ENCODE measurements at places on chromosomes 11 and 22.
A peak's percentile ranks its signal among the peaks of the same experiment; 100 is the strongest.

GRCh38 chr11:4704790-4705334, 278 bp downstream of the MMP26 start:
- DNase-seq: peak; percentile 56

GRCh38 chr11:105092256-105093239, 47.0 kb downstream of the CARD18 start:
- no peak for DNase-seq

DNA sequence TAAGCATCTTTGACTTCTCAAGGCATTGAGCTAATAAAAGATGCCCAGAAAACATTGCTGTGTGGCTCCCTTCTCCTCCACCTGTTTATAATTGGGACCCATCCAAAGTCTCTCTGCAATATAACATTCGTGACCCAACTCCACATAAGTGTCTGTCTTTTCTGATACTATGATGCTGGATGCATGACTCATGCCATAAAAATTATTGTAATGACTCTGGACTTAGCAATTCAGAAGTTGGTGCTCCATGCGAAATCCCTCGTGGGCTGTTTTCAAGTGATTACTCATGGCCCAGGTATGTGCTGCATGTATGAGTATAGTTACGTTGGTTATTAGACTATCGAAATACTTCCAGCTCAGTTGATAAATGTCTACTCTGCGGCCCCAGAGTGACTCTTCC, 11.7 kb downstream of the FJX1 start:
- no peak for DNase-seq

DNA sequence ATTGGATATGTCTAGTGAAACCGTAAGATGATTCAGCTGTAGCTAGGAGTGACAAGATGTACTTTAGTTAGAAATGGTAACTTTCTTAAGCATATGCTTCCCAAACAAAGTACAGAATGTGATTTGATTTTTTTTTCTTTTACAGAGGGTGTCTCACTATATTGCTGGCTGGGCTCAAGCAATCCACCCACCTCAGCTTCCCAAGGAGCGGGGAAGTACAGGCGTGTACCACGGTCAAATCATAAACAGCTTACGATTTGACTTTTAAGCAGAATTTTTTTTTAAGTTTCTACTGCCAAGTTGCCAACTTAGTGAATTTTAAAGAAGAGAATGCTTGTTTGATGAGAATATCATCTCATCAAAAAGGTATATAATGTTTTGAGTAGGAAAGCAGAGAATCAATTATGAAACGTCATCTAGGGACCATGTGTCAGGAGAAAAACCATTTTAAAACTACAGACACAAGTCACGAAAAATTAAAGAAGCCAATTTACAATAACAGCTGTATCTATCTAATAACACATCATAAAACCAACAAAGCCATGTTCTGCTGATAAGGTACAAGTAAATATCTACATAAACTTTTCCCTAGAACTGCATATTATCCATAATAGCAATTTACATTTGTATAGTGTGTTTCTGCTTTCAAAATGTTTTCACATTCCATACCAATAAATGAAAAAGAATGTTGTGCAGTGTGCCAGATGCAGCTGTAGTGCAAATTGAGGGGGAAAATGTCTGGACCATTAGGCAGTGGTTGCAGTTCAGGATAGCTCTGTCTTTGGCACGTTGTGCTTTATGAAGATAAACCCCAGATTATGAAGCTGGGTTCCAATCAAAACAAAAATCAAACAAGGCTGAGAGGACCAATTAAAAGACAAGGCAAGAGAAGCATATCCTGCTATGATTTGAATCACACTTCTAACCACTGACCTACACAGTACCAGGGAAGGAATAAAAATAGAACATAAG, 33.7 kb upstream of the USP47 start:
- no peak for DNase-seq

DNA sequence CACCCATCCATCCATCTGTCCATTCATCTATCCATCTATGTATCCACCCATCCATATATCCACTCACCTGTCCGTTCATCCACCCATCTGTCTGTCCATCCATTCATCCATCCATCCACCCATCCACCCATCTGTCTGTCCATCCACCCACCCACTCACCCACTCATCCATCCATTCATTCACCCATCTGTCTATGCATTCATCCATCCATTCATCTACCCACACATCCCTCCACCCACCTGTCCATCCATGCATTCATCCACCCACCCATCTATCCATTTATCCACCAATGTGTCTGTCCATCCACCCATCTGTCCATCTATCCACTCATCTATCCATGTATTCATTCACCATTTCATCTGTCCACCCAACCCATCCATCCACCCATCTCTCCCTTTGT, 33.3 kb downstream of the NADSYN1 start:
- DNase-seq: no peak

Data from right kidney (tissue), 9 donors.